Eye (tissue), 1 donor: ENCODE measurements at places on chromosomes 11 and 22.
A peak's percentile ranks its signal among the peaks of the same experiment; 100 is the strongest.

GRCh38 chr11:68298659-68299516, 13.5 kb upstream of the LRP5 start:
- no peak for DNase-seq

- DNase-seq = no peak
Measured at GRCh38 chr11:103453126-103453525, 343.9 kb downstream of the DYNC2H1 start.

DNA sequence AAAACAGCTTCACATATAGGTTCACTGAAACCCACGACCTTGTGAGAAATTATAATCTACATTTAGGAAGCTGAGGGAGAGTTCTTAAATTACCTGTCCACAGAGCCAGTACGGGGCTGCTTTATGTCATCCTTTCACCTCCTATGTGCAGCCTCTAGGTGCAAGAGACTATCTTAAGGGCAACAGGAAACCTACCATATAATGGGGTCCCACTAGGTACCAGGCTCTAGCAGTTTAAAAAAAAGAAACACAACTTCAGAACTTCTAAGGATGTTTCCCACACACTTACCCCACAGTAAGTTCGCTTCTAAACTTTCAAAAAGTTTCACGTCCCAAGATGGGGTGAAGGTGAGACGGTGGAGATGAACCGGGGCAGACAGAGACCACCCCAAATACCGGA, 573 bp downstream of the STK33 start:
- no peak for DNase-seq

DNA sequence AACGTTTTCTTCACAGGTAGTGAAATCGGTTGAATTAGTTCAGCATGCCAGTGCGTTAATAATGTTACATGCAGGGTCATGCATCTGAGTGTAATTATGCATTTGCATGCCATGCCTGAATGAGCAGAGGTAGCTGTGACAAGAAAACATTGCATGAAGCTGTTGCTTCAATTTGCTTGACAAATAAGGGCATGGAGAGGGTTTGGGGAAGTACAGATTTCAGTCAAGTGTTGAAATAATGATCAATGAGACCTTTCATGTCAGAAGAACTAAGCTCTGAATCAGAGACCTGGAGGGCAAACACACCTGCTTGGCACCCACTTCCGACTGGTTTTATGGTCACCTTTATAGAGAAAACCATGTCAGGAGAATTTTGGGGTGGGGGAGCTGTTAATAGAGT, 221.4 kb downstream of the DBX1 start:
- DNase-seq = no peak

DNA sequence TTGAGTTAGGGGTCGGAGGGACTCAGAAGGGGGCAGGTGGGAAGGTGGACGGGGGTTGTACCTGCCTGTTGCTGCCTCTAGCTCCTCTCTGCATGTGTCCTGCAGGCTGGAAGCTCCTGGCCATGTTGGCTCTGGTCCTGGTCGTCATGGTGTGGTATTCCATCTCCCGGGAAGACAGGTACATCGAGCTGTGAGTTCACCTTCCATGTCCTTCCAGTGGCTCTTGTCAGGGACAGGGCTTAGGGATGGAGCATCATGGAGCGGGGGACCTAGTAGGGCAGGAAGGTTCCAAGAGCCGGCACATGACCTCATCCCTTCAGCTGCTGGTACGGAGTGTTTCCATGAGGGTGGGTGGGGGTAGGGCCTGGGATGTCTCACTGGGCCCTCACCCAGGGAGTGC, 50.9 kb downstream of the ST3GAL4 start:
- no peak for DNase-seq

- DNase-seq = peak; percentile 7
Measured at GRCh38 chr11:20770414-20770946, 101.1 kb downstream of the NELL1 start.

GRCh38 chr11:118205606-118206378, 19.0 kb downstream of the JAML start:
- no peak for DNase-seq

- DNase-seq = no peak
Measured at GRCh38 chr11:118109231-118109630, 22.5 kb upstream of the SMIM35 start.

- no peak for DNase-seq
Measured at GRCh38 chr22:46942799-46943785, 180.6 kb downstream of the TBC1D22A start.

DNA sequence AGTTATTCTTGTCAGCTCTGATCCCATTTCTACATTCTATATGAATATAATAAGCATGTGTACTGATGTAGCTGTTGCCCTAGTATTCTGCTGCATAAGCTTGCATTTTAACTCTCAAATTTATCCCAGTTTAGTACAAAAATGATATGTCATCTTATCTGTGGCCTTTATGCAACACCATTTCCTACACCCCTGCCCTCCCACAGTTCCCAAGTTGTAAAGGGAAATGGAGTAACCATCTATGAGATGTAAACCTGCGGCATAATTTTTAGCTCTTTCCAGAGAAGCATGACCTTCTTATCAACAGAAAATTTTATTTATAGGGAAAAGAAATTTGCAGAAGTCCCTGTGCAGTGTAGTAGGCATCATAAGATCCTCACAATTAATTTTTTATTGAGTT, 18.9 kb upstream of the CARD18 start:
- DNase-seq = no peak

GRCh38 chr22:36595154-36595553, 66.2 kb upstream of the EIF3D start:
- no peak for DNase-seq

DNA sequence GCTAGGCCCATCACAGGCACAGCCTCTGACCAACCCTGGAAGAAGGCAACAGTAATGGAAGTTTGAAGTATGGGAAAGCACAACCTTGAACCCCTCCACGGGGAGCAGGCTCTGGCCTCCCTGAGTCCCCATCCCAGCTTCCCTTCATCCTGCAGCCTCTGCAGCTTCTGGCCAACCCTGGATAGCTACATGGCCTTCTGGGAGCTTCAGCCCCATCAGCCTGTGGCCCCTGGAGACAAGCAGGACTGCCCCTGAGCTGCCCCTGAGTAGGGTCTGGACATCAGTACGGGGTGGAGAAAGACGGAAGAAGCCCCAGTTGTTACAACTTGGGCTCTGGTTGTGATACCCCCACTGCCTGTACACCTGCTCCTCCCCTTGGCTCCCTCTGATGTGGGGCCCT, 113.8 kb upstream of the CD82 start:
- no peak for DNase-seq

GRCh38 chr11:131186629-131187101, 183.8 kb upstream of the NTM start:
- peak; percentile 78 for DNase-seq

DNA sequence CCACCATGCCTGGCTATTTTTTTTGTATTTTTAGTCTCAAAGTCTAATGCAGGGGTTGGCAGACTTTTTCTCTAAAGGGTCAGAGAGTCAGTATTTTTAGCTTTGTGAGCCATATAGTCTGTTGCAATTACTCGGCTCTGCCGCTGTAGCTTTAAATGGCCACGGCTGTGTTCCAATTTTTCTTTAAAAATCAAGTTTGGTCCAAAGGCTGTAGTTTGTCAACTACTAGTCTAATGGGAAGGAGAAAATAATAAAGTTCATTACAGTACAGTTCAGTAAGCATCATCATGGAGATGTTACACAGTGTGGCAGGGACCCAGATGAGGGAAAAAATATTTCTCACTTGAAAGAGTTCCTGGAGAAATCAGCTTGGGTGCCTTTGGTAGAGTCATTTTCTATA, 107.6 kb downstream of the CSNK2A3 start:
- no peak for DNase-seq

- no peak for DNase-seq
Measured at GRCh38 chr22:37760152-37760551, 47.6 kb upstream of the GCAT start.

DNA sequence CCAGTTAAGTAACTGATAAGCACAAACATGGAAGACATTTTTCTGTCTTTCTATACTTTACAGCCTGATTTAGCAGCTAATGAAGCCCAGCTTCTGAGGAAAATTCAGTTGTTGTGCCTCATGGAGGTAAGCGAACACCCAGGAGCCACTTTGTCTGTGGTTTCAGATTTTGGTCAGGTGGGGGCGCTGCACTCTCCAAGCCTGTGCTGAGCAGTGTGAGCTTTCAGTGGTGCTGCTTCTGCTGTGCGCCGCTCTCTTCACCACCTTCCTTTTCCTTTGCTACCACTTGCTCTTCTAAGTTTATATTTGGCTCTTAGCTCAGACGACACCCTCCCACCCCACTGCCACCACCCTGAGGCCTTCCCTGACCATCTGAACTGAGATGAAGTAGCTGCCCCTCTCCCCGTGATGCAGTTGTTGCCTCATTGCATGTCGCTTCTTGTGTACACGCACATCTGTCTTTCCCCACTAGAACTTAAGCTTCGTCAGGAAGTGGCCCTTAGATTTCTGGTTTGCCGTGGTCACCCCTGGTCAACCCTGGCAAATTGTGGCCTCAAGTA, 14.0 kb downstream of the PSMD13 start:
- DNase-seq = peak; percentile 77
